ENCODE measurements at places on chromosomes 5 and 9. TPM values are rescaled to one million over a fixed set of nuclear protein-coding genes. Genes with fewer than 3 reads are reported as not detected.

GRCh38 chr5:28380167-28380566, 1341.8 kb upstream of the CDH9 start:
- DNase-seq, result no peak

TSPAN17 gene
- total RNA-seq, result 33.7 TPM

DNA sequence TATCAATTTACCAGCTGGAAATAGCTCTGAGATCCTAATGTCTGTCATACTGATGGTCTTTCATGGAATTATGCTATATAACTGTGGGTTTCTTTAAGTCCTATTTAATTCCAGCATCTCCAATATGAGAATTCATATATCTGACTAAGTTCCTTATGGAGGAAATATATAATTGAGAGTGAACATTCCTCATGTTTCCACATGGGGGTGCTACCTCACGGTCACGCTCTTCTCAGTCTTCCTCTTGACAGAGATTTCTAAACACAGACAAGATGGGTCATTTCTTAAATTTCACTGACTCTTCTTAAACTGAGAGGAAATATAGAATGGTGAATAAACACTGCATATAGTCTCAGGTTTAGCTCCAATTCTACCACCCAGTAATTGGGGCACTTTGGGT, 212.1 kb downstream of the SLF1 start:
- DNase-seq, result no peak

NRARP gene
- total RNA-seq, result 4.4 TPM

- no peak for DNase-seq
These were observed 171.0 kb downstream of the RMI1 start for GRCh38 chr9:84151640-84152039.

GRCh38 chr5:112106878-112107277, 312.2 kb downstream of the EPB41L4A start:
- DNase-seq, result no peak

GRCh38 chr5:14181299-14181968, 38.3 kb downstream of the TRIO start:
- no peak for DNase-seq

DNA sequence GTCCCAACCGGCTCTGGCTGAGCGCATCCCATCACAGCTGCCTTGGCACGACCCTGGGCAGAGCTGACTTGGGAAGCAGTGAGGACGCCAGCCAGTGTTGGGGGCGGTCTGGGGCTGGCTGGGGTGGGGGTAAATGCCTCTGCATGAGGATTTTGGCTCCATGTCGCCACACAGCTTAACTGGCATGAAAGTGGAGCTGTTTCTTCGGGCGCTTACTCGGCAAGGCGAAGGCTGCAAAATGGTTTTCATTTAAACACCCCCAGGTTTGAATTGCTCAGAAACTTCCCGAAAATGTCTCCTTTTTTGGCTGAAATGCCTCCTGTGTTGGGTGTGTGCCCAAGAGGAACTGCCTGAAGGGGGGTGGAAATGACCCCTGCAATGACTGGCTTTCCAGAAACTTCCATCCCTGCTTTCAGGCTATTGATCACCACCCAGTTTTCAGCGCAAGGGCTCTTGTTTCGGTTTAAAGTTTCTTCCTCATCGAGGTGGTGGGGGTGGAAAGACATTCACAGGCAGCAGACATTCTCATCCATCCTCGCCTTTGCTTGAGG, 38.3 kb downstream of the PTGES start:
- DNase-seq, result no peak

DNA sequence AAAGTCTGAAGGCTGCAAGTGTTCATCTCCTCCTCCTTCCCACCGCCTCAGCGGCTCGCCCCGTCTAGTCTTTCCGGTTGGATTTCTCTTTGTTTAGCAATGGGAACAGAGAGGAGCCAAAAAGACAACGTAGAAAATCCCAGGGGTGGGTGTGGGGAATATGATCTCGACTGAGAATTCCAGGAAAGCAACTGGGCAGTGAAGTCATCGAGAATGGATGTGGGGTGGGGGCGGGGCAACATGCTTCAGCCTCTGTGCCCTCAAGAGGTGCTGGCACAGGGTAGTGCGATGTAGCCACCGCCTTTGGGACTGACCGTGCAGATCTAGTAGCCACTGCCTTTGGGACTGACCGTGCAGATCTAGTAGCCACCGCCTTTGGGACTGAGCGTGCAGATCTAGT, 12.9 kb downstream of the MSX2 start:
- no peak for DNase-seq

- DNase-seq, result no peak
These were observed 21.7 kb downstream of the ADAMTS6 start for GRCh38 chr5:65459995-65460394.

DNA sequence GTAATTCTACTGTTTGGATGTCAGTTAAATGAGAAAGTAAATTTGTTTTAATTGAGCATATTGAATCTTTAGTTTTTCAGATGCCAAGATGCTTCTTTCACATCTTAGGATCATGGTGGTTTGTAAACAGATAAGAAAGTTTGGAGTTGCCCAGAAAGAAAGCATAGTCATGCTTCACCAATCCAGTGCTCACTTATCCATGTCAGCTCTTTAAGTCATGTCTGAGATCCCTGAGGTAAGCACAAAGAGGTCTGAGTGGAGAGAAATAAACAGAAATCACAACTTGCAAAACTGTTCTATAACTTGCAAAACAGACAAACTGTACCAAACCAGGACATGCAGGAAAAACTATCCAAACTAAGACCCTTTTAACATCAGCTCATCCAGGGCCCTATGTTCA, 87.7 kb downstream of the OSTF1 start:
- DNase-seq, result no peak

GRCh38 chr9:108755979-108756378, 99.8 kb downstream of the ACTL7B start:
- DNase-seq, result no peak

- no peak for DNase-seq
These were observed 17.0 kb downstream of the OR13J1 start for GRCh38 chr9:35852876-35853865.

DNA sequence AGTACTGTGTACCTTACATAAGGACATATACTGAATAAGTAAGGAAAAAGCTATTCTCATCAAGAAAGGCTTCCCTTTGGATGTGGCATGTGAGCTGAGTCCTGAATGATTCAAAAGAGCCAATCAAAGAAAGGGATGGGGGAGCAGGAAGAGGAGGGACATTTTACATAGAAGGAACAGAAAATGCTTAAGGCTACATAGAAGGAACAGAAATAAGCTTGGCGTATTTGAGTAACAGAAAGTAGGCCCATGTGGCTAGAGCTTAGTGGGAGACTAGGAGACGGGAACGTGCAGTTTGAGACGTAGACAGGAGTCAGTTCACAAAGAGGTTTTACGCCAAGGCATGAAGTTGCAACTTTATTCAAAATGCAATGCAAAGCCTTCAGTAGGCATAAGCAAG, 126.3 kb downstream of the CEMIP2 start:
- DNase-seq, result no peak

DNA sequence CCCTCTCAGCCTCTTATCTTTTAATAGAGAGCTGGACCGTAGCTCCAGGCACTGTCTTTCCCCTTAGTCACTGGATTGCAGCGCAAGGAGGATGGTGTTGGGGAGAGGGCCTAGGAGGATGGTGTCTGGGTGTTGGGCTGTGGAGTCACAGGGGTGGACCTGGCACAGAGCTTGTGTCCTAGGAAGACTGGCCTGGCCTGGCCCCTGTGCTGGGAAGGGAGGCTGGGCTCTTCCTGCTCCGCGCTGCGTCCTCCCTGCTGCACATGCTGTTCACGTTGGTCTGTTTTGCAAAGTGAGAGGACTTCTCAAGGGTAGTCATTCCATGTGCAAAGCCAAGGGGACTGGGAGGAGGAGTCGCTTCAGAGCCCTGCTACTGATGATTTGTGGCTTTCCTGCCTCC, 123.9 kb downstream of the EHMT1 start:
- no peak for DNase-seq

DNA sequence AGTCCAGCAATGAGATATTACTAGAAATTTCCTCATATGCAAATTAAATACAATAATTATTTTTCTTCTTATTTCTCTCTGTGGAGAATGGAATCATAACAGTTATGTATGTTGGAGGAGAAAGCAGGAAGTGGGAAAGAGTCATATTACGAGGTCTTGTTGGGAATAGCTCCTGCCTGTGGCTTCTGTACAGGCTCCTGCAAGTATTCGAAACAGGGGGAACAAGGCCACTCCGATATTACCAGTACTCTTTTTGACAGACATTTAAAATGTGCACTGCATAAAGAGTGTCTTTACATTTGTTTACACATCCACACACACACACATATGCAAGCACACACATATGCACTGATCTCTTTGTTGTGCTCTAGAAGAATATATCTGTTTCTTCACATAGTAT, 812.0 kb upstream of the ZNF608 start:
- DNase-seq, result no peak

- DNase-seq, result no peak
These were observed 21.8 kb upstream of the BARX1 start for GRCh38 chr9:93976973-93977372.

DNA sequence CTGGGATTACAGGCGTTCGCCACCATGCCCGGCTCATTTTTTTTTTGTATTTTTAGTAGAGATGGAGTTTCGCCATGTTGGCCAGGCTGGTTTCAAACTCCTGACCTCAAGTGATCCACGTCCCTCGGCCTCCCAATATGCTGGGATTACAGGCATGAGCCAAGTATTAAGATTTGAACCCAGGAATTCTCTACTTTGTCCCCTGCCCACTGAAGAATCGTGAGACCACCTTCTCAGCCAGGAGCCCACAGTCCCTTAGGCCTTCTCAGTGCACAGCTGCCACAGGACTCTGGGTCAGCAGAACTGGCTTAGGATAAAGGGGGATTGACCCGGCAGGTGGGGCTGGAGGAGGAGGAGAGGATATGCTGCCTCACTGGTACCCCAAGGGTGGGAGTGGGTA, 13.4 kb downstream of the OLFML2A start:
- DNase-seq, result no peak

PCDHGB3 gene
- 21.2 TPM for total RNA-seq

- no peak for DNase-seq
These were observed 23.1 kb downstream of the CRB2 start for GRCh38 chr9:123378956-123379660.

- no peak for DNase-seq
These were observed 6.2 kb downstream of the SURF2 start for GRCh38 chr9:133362359-133363044.

BARHL1 gene
- 19.3 TPM for total RNA-seq

DNA sequence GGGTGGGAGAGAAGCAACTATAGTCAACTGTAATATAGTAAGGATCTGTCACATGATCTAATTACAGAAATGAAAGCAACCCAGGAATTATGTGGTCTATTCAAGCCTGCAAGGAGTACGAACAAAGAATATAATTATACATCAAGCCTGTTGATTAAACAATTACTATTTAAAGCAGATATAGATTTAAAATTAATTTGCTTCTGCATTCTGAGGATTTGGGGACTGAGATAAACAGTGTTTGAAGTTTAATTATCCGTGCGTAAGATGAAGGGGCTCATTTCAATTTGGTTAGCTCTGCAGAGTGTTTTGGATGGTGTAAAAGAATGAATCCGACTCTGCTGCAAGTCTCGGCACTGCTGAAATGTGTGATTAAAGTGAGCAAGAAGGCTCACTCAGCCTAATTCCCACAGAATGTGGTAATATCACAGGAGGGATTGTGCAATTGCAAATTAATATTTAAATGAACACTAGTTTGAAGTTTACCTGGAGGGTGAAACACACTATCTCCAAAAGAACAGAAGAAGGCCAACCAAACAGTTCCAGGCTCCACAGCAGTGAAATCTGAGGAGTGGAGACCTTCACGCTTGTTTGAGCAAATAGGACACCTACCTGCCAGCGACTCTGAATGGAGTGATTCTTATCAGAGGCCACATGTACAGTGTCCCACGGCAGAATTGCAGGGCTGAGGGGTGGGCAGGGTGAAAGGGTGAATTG, 420.6 kb upstream of the SLC30A5 start:
- no peak for DNase-seq

DNA sequence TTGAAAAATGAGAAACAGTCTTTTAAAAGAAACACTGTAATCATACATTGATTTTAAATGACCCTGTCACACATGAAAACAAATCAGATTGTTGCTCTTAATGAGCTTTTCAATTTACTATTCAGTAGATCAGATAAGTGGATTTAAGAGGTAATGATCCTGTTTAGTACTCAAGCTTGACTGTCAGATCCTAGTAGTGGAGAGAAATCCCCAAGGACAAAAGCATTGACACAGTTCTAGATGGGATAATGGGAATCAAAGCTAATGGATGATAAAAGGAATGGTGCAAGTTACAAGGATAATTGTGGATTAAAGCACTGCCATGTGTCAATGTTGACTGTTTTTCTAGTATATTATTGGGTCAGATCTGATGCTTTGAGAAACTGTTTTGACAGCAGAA, 142.3 kb upstream of the TLX3 start:
- DNase-seq, result no peak

CD74 gene
- total RNA-seq, result 11.3 TPM

DNA sequence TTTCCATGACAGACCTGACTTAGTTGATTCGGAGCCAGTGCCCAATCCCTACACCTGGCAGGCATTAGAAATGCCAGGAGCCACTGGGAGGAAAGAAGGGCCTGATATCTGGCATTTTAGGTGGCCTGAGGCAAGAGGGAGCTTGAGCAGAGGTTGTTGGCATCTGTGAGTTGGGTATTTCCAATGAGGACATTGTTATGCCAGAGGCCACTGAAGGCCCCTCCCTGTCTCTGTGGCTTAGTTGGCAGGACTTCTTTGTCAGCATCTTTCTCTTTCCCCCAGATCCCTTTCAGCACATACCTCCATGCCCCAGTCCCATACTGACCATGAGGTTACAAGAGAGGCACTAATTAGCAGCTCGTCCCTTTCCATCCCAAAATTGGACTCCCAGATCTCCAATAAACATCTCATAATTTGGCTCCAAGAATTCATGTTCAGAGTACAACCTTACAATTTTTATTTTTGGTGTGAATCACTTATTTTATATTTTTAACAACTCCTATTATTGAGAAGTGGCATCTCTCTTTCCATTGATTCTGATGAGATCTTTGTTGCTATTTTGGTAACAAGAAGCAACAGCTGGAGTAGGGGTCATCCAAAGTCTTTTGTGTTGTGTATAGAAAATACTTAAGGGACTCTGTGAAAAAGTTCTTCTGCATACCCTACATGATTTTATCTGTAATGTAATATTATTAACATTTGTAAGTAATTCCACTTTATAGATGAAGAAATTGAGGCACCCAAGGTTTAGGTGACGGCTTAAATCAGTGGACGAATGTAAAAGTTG, 68.6 kb upstream of the MAP3K1 start:
- DNase-seq, result no peak

OBP2B gene
- total RNA-seq, result not detected

DNA sequence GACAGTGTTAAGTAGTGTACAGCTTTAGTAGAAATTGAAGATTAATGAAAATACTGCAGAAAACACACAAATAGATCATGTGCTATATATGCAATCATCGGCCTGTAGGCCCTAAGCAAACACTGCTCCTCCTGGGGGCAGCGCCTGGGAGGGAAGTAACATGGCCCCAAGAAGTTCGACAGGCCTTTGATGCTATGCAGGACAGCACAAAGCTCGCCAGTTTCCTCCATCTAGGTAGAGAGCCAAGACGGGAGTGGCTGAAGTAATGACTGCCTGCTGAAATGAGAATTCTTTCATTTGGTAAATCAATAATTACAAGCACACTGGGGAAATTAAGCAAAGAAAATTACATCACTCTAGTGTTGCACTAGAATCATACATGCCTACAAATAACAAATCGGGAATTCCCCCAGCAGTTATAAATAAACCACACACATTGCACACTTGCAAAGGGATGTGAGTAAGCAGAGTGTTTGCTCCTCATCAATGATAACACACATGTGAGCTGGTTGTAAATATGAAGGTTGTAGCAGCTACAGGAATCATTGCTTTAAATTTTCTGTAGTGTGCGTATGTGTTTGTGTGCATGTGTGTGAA, 219.9 kb upstream of the NFIL3 start:
- DNase-seq, result no peak
